SHP77 (cell line): ENCODE measurements at places on chromosomes 12 and 14.
A peak's percentile ranks its signal among the peaks of the same experiment; 100 is the strongest.

DNA sequence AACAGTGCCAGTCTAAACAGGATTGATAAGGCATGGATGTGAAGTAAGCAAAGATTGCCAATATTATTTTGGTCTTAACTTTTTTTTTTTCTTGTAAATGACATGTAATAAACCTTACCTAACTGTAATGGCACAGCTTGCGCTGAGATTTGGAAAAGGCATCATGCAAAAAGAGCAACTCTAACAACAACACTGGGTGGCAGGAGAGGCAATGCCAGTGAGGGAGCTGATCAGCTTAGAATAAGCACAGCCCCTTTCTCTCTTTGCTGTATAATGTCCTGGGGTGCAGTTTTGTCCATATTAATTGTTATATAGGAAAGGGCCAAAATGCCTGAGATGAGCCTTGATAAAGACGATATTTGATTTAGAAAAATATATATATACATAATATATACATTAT lies 1589.7 kb upstream of the FLRT2 start:
- peak; percentile 3 for DNase-seq

DNA sequence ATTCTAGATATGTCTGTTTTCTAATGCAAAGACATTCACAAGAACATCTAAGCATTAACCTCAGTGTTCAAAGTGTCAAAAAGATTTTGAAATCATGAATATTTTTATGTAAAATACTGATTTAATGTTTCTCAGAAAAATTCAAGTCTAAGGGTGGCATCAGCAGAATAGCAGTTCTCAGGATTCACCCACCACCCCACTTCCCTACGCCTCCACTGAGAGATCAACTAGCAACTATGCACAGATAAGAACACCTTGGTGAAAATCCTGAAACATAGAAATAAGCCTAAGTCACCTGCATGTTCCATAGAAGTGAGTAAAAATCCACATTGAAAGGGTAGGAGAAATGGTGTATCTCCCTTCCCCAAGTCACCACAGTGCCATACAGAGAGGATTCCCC lies 40.9 kb upstream of the RHOJ start:
- no peak for DNase-seq

DNA sequence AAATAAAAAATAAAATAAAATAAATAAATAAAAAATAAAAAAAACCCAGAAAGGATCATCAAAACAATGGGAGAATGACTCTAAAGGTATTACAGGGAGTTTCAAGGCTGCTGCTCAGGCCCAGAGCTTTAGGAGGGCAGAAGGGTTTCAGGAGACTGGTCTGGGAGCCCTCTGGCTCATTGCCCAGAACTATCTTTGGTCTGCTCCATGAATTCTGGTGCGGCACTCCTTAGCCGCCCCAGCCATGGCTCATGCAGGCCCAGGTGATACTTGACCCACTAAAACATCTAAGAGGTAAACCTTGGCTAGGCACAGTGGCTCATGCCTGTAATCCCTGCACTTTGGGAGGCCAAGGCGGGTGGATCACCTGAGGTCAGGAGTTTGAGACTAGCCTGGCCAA lies 14.7 kb upstream of the TMED10 start:
- no peak for DNase-seq

DNA sequence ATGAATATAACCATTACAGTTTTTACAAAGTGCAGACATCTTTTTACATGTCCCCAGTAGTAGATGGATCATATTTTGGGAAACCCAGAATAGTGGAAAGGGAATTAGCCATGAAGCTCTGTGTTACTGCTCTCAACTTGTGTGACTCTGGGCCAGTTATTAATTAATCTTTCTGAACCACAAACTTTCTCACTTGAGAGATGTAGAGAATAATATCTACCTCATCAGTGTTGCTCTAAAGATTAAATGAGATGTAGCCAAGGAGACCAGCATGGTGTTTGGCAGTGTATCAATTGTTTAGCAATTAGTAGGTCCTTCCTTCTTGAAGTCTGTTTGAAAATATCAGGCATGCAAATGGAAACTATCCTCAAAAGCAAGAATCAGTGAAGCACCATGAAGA lies 169.2 kb downstream of the TMTC2 start:
- no peak for DNase-seq

DNA sequence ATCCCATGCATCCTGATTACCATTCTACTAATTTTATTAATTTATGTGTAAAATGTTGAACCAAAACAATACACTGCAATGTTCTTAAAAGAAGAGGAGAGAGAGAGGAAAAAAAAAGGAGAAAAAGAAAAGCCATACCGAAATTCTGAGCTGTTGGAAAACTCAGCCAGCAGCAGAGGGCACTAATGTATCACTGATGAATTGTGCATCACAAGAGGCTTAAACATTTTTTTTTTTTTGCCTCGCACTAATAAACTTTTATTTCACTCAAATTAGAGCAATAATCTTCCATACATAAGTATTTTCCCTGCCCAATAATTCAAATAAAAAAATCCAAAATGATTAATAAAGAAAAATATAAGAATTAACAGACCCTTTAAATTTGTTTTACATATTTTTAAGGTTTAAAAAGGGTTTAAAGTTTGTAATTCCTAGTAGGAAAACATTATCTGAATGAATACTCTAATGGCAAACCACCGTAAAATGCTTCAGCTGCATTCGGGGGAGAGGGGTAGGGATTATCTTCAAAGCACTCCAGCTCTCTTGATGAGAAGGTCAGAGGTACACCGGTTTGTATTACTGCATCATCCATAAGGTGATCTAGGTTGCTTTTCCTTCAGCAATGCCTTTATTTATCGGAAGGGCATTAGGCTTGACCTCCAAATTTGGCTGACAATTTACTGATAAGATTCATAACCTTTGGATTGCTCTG lies 41.9 kb downstream of the ATP23 start:
- DNase-seq = peak; percentile 20

DNA sequence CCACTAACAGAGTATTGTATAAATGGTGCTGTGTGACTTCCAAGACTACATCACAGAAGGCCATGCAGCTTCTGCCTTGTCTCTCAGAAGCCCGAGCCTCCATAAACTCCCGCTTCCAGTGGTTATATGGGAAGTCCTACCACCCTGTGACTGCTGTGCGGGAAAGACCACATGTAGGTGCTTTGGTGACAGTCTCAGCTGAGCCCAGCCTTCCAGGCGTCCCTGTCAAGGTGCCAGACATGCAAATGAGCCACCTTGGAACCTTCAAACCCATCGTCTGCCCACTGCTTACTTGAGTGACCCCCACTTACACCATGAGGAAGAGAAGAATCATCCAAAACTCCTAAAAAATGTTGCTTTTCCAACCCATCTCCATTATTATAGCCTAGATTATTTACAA lies 123.0 kb downstream of the SLC38A1 start:
- no peak for DNase-seq
